Cardiac muscle cell (in vitro differentiated cells and primary cell): ENCODE measurements at places on chromosomes 11 and 22. TPM values are rescaled to one million over a fixed set of nuclear protein-coding genes. Genes with fewer than 3 reads are reported as not detected.

OR52I2 gene
- 0.06 TPM in 1 of 2 replicates, not detected in the other for polyA plus RNA-seq

UBQLNL gene
- 2.1 and 2.4 TPM in 2 replicates for polyA plus RNA-seq

APOL6 gene
- 0.07 TPM in 1 of 2 replicates, not detected in the other for polyA plus RNA-seq

CYP2R1 gene
- 17.6 and 22.3 TPM in 2 replicates for polyA plus RNA-seq

NRGN gene
- 1.1 and 3.5 TPM in 2 replicates for polyA plus RNA-seq

- no peak for DNase-seq
Observed at GRCh38 chr22:27835446-27835845, 33.9 kb upstream of the MN1 start.
